Mucosa of descending colon (tissue), 3 donors: ENCODE measurements at places on chromosomes 12 and 14.

GRCh38 chr12:47391566-47391965 is 311.8 kb upstream of the AMIGO2 start:
- DNase-seq = no peak

GRCh38 chr12:6827437-6827911 is 733 bp upstream of the P3H3 start:
- peak; percentile 87 for DNase-seq

DNA sequence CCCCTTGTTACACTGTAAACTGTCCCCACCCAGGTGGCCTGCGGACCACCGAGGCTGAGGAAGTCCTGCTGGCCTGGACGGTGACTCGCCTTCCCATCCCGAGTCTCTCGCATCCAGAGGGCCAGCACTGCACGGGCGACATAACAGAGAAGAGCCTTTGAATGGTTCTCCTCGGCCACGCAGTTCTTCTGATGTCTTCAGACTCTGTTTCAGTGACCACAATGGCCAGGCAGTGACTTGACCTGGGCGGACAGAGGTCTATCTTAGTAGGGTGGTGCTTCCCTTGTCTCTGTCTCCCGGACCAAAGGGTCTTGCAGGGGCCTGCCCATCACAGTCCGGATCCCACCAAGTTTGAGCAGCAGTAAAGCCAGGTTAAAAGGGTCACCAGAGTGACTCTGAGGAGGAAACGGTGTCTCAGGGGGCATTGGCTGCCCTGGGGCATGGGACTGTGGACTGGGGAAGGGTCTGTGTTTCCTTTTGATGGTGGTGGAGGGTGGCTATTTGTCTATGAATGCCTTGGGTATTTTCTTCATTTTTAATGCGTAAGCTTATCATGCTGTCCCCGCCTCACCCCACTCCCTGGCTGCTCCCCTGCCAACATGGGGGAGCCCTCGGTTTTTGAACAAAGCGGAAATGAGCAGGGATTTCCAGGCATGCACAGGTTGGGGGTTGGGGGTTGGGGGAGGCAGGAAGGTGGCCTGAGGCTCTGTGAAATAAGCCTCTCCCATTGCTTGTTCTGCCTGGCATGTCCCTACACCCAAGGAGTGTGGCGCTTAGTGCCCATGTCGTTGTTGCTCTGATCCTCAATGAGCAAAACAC is 10.3 kb downstream of the KRT85 start:
- no peak for DNase-seq

GRCh38 chr12:15856097-15856982 is 25.8 kb upstream of the STRAP start:
- no peak for DNase-seq

DNA sequence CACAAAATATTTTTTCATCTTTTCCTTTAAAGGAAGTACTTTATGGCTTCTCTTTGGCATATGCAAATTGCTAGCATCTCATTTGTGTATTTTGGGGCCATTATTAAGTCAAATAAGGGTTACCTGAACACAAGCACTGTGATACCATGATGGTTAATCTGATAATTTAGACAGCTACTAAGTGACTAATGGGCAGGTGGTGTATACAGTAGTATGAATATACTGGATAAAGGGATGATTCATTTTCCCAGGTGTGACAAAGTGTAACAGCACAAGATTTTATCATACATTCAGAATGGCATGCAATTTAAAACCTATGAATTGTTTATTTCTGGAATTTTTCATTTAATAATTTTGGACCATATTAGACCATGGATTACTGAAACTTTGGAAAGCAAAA is 27.2 kb upstream of the ANO4 start:
- DNase-seq = no peak

GRCh38 chr12:30997685-30998440 is 71.3 kb downstream of the TSPAN11 start:
- peak; percentile 12 for DNase-seq

GRCh38 chr12:48053883-48054282 is 49.6 kb upstream of the COL2A1 start:
- no peak for DNase-seq
